ENCODE measurements at places on chromosomes 1 and 21.

- DNase-seq, result no peak
- no peaks in the 10 kb centered on the region for H3K4me1 ChIP-seq
- no peak overlapping the region for H3K27ac ChIP-seq
- H3K36me3 ChIP-seq, result peaks cover 80% of the 10 kb centered on the region
Observed at GRCh38 chr1:119929643-119930315, 33.5 kb upstream of the ADAM30 start.

DNA sequence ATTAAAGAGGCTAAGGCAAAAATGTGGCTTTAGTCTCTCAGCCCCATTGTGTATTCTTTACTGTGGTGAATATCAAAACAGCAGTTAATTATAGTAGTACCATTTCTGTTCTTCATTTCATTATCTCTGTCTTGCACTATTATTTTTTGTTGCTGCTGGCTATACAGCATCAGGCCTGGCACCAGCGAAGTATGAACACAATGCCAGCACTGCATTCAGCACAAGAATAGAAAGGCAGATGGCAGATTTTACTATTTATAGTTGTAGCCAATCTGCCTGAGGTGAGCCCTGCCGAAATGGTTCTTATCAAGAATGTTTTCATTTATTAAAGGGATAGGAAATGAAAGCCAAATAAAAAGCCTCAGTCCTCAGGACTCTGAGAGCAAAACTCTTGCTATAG lies 72.1 kb downstream of the GPR52 start:
- no peak overlapping the region for H3K27ac ChIP-seq
- H3K36me3 ChIP-seq, result no peaks in the 10 kb centered on the region
- no peaks in the 10 kb centered on the region for H3K4me1 ChIP-seq
- no peak for DNase-seq

GRCh38 chr1:109765483-109765815 lies 1.7 kb upstream of the EPS8L3 start:
- H3K27ac ChIP-seq, result no peak overlapping the region
- H3K4me3 ChIP-seq, result no peak overlapping the region
- H3K27me3 ChIP-seq, result no peaks in the 10 kb centered on the region
- peak; percentile 13 for DNase-seq
- no peaks in the 10 kb centered on the region for H3K36me3 ChIP-seq

- H3K4me1 ChIP-seq, result no peaks in the 10 kb centered on the region
- H3K4me3 ChIP-seq, result no peak overlapping the region
- DNase-seq, result no peak
- H3K36me3 ChIP-seq, result no peaks in the 10 kb centered on the region
- H3K27me3 ChIP-seq, result no peaks in the 10 kb centered on the region
Observed at GRCh38 chr21:25501462-25501861, 105.8 kb downstream of the MRPL39 start.

GRCh38 chr1:8679395-8679800 lies 138.0 kb downstream of the RERE start:
- no peak for DNase-seq
- no peaks in the 10 kb centered on the region for H3K4me1 ChIP-seq
- no peaks in the 10 kb centered on the region for H3K27me3 ChIP-seq
- no peak overlapping the region for H3K27ac ChIP-seq
- no peak overlapping the region for H3K4me3 ChIP-seq

DNA sequence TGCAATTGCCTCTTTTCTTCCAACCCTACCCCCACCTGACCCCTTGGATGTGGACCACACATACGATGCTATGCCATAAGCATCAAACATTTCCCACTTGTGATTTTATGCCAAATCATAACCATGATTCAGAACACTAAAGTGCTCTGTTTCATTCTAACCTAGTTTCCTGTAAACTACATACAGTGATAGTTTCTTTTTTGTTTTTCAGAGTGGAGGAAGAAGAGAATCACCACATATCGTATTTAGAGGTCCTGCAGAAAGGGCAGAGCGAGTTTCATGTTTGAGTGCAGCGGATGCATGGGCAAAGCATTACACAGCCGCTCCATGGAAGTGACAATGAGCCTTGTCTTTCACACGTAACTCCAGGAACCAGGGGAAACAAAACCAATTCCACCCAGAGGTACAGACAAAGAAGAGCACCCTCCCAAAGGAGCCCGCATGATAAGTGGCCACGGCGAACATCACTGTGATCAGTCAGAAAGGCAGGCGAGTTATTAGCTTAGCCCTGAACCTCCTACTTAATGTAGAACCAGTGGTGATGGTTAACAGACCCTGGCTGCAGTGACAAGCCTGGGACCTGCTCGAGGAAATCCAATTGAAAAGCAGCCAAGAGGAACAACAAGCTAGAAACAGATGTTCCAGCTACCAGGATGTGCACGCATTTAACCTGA lies 64.0 kb upstream of the ZNF281 start:
- peaks cover 15% of the 10 kb centered on the region for H3K27me3 ChIP-seq
- no peaks in the 10 kb centered on the region for H3K36me3 ChIP-seq
- no peak for DNase-seq
- no peak overlapping the region for H3K27ac ChIP-seq
- H3K4me1 ChIP-seq, result no peaks in the 10 kb centered on the region
- no peak overlapping the region for H3K4me3 ChIP-seq

- H3K27me3 ChIP-seq, result no peaks in the 10 kb centered on the region
- no peaks in the 10 kb centered on the region for H3K36me3 ChIP-seq
- no peak overlapping the region for H3K27ac ChIP-seq
- peaks cover 60% of the 10 kb centered on the region for H3K4me1 ChIP-seq
Observed at GRCh38 chr1:68206848-68207689, 25.3 kb downstream of the WLS start.

GRCh38 chr1:117586747-117587498 lies 18.9 kb upstream of the TENT5C start:
- no peak overlapping the region for H3K4me3 ChIP-seq
- DNase-seq, result peak; percentile 61
- no peaks in the 10 kb centered on the region for H3K36me3 ChIP-seq
- peaks cover 15% of the 10 kb centered on the region for H3K4me1 ChIP-seq

DNA sequence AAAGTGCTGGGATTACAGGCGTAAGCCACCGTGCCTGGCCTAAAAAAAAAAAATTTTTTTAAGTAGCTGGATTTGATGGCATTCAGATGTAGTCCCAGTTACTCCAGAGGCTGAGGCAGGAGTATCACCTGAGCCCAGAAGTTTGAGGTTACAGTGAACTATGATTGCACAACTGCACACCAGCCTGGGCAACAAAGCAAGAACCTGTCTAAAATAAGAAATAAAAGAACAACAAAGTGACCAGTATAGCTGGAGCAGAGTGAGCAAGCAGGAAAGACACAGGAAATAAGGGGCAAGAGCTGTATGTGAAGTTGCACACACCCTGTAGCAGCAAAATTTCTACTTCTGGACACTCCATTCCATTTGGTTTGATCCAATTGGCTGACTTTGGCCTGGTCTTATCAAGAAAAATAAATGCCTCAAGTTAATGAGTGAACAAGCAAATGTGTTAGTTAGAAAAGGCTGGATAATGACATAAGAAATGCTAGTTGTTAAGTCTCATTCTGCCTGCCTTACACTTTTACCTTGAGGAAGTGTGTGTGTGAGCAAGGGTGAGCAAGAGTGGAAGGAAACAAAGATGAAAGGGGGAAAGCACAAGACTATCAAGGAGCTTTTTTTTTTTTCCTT lies 7.9 kb downstream of the ATP5IF1 start:
- no peak overlapping the region for H3K4me3 ChIP-seq
- no peaks in the 10 kb centered on the region for H3K27me3 ChIP-seq
- H3K4me1 ChIP-seq, result peaks cover 11% of the 10 kb centered on the region
- no peak for DNase-seq
- H3K36me3 ChIP-seq, result no peaks in the 10 kb centered on the region

DNA sequence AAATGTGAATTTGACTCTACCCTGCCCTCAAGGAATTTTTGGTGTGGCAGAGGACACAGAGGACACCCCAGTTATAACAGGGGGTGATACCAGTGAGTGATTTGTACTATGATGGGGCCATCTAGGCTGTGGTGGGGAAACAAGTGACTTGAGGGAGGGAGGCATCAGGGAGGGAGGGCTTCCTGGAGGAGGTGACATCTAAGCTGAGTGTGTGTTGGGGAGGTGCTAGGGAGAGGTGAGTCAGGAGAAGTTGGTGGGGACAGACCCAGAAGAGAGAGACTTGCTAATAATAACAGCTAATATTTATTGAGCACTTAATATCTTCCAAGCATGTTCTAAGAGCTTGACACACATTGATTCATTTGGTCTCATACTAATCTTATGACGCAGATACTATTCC lies 19.9 kb upstream of the TTC4 start:
- no peak overlapping the region for H3K4me3 ChIP-seq
- H3K36me3 ChIP-seq, result peaks cover 45% of the 10 kb centered on the region
- no peaks in the 10 kb centered on the region for H3K4me1 ChIP-seq
- H3K27ac ChIP-seq, result no peak overlapping the region

DNA sequence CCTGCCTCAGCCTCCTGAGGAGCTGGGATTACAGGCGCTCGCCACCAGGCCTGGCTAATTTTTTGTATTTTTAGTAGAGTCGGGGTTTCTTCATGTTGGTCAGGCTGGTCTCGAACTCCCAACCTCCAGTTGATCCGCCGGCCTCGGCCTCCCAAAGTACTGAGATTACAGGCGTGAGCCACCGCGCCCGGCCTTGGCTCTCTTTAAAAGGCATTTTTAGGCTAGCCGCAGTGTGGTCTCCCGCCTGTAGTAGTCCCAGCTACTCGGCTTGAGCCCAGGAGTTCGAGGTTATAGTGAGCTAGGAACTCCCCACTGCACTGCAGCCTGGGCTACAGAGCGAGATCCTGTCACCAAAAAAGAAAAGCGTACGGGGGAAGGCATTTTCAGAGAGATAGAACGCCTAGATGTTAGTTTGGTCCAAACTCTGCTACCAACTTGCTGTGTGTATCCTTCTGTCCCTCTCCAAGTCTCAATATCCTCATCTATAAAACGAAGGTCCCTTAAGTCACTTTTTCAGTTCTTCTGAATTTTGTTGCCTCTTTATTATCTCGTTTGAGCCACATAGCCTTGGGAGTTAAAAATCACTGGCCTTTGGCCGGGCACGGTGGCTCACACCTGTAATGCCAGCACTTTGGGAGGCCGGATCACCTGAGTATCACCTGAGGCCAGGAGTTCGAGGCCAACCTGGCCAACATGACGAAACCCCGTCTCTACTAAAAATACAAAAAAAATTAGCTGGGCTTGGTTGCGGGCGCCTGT lies 734 bp downstream of the MED18 start:
- H3K27ac ChIP-seq, result peak overlapping the region; percentile 82
- H3K4me3 ChIP-seq, result peak overlapping the region; percentile 68
- peak; percentile 21 for DNase-seq

- no peak for DNase-seq
- H3K4me3 ChIP-seq, result no peak overlapping the region
- peaks cover 9% of the 10 kb centered on the region for H3K36me3 ChIP-seq
Observed at GRCh38 chr1:161229896-161230295, 4.0 kb downstream of the TOMM40L start.

GRCh38 chr1:4868521-4868920 lies 214.1 kb downstream of the AJAP1 start:
- no peak for DNase-seq
- no peaks in the 10 kb centered on the region for H3K4me1 ChIP-seq
- H3K4me3 ChIP-seq, result no peak overlapping the region
- no peak overlapping the region for H3K27ac ChIP-seq
- H3K27me3 ChIP-seq, result no peaks in the 10 kb centered on the region

GRCh38 chr1:47675721-47676120 lies 237.9 kb downstream of the FOXD2 start:
- H3K27ac ChIP-seq, result no peak overlapping the region
- peak; percentile 12 for DNase-seq
- no peaks in the 10 kb centered on the region for H3K27me3 ChIP-seq
- no peak overlapping the region for H3K4me3 ChIP-seq
- no peaks in the 10 kb centered on the region for H3K36me3 ChIP-seq

DNA sequence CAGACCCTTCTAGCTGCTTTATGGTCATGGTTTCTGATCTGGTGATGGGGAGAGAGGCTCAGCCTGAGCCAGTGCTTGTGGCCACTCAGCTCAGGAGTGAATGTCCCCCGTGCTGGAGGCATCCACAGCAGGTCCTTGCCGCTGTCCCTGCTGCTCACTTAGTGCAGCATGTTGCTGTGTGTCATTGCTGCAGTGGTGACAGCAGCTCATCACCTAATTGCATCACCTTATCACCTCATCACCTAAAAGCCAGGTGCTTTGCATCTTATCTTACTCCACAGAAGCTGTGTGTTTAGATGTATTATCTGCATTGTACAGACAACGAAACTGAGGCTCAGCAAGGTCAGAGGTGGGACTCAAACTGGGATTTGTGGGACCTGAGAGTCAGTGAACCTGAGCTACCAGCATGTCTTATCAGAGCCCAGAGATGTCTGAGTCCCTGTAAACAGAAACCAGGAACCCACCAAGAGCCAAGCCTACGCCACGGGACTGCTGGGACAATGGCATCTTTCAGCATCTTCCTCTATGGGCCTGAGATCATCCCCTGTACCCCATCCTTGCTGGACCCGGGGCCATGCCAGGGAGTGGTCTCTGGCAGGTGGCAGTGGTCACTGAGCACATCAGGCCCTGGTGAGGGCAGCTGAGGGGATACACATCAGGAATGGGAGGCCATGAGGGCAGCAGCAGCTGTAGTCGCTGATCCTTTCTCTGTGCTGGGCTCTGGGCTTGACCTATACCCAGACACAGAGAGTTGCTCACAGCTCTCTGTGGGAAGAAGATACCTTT lies 6.5 kb downstream of the PODN start:
- H3K4me3 ChIP-seq, result no peak overlapping the region
- peak; percentile 11 for DNase-seq
- H3K27me3 ChIP-seq, result no peaks in the 10 kb centered on the region
- peaks cover 18% of the 10 kb centered on the region for H3K36me3 ChIP-seq
- no peaks in the 10 kb centered on the region for H3K4me1 ChIP-seq

GRCh38 chr1:203769505-203770343 lies 4.7 kb downstream of the LAX1 start:
- H3K4me3 ChIP-seq, result peak overlapping the region; percentile 4
- H3K4me1 ChIP-seq, result peaks cover 18% of the 10 kb centered on the region
- H3K27me3 ChIP-seq, result no peaks in the 10 kb centered on the region
- no peaks in the 10 kb centered on the region for H3K36me3 ChIP-seq

DNA sequence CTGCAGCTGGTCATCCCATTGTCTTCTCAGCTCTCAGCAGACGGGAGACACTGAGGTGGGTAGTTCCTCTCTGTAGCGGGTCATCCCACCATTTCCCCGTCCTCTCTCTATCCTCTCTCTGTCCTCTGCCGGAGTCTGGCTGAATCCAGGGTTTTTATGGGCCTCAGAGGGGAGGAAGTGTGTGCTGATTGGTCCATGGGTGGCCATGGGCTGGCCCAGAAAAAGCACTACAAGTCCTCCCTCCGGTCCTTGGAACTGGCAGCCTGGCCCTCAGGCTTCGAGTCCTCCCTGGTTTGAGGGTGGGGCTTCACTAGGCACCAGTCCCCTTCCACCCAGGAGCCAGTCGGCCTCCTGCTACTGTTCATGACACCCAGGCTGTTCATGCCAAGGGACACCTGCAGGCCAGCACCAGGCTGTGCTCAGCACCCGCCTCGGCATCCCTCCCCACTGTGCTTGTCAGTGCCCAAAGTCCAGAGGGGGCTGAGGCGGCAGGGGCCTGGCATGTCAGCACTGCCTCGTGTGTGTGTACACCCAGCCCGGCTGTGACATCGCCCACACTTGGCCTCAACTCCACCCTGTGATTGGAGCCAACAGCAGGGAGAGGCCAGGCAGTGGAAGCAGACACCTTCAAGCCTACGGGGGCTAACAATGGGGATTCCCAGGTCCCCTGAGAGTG lies 23.0 kb upstream of the LRRC8C start:
- DNase-seq, result no peak
- no peaks in the 10 kb centered on the region for H3K36me3 ChIP-seq
- no peaks in the 10 kb centered on the region for H3K27me3 ChIP-seq
- no peaks in the 10 kb centered on the region for H3K4me1 ChIP-seq
- H3K4me3 ChIP-seq, result no peak overlapping the region
- no peak overlapping the region for H3K27ac ChIP-seq

All from tibial artery (tissue), 4 donors.